Adrenal gland (tissue), 19 donors: ENCODE measurements at places on chromosomes 2 and 18. TPM values are rescaled to one million over a fixed set of nuclear protein-coding genes. Genes with fewer than 3 reads are reported as not detected.

DNA sequence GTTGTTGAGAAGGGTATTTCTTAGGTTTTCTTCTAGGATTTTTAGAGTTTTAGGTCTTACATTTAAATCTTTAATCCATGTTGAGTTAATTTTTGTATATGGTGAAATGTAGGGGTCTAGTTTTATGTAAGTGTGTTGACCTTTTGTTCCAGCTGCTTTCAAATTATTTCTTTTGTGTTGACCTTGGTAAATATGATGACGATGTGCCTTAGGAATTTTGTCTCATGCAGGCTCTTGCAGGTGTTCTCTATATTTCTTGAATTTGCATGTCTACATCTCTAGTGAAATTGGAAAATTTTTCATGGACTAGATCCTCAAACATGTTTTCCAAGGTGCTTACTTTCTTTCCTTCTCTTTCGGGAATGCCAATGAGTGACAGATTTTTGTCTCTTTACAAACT is 1609.3 kb upstream of the ZEB2 start:
- H3K4me1 ChIP-seq: no peaks in the 10 kb centered on the region
- no peak overlapping the region for H3K27ac ChIP-seq
- no peaks in the 10 kb centered on the region for H3K27me3 ChIP-seq
- no peak for DNase-seq

DNA sequence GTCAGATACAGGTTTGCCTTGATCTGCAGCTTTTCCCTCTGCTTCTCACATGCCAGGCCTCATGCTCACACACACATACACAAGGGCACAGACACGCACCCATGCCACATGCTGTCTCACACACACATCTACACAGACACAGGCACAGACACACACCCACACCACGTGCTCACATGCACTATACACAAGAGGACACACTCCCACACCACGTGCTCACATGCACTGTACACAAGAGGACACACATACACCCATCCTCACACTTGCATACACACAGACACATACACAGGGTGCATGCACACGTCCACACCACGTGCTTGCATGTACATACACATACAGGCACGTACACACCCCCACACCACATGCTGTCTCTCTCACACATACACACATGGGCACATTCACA is 253.8 kb downstream of the ATAD2B start:
- no peak overlapping the region for H3K27ac ChIP-seq
- DNase-seq: no peak
- no peaks in the 10 kb centered on the region for H3K36me3 ChIP-seq
- H3K27me3 ChIP-seq: no peaks in the 10 kb centered on the region
- H3K4me3 ChIP-seq: no peak overlapping the region

GRCh38 chr2:222057347-222058073 is 241.3 kb downstream of the PAX3 start:
- DNase-seq: no peak
- no peak overlapping the region for H3K27ac ChIP-seq
- H3K27me3 ChIP-seq: peaks cover 32% of the 10 kb centered on the region
- no peaks in the 10 kb centered on the region for H3K36me3 ChIP-seq

- H3K27ac ChIP-seq: no peak overlapping the region
- no peak for DNase-seq
- H3K27me3 ChIP-seq: no peaks in the 10 kb centered on the region
- H3K4me1 ChIP-seq: no peaks in the 10 kb centered on the region
- H3K4me3 ChIP-seq: no peak overlapping the region
These were observed 338.5 kb upstream of the SETBP1 start for GRCh38 chr18:44342162-44342561.

DNA sequence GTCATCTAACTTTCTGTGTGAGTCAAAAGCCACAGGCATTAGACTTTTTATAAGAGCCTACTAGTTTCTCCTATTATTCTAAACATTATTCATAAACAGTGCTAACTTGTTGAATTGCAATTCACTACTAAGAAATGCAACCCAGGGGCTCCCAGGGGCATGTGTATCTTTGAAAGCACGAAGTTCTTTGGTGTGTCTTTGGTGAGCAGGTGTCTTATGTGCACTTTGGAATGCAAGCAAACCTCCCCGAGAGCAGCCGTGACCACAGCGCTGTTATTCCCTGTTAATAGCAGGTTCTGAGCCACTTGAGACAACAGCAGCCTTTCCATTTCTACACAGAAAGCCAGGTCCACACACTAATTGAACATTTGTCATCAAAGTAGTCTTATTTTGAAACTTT is 123.5 kb downstream of the PRKRA start:
- H3K4me1 ChIP-seq: no peaks in the 10 kb centered on the region
- H3K27ac ChIP-seq: no peak overlapping the region
- H3K27me3 ChIP-seq: no peaks in the 10 kb centered on the region
- no peak for DNase-seq
- H3K4me3 ChIP-seq: no peak overlapping the region

The B4GALT6 gene
- total RNA-seq: 39.0 TPM
